Astrocyte (in vitro differentiated cells and primary cell): ENCODE measurements at places on chromosomes 6 and 20. TPM values are rescaled to one million over a fixed set of nuclear protein-coding genes. Genes with fewer than 3 reads are reported as not detected.

CCN2 gene
- total RNA-seq = 1,138 and 1,253 TPM in 2 replicates

EIF6 gene
- 232 and 271 TPM in 2 replicates for total RNA-seq

RSPH4A gene
- total RNA-seq = 0.48 and 0.72 TPM in 2 replicates

LAMA2 gene
- total RNA-seq = 1.7 and 1.8 TPM in 2 replicates

IL17F gene
- total RNA-seq = not detected in 2 replicates

SLC17A3 gene
- total RNA-seq = not detected in 2 replicates

- peak; percentile 70 for DNase-seq
Measured at GRCh38 chr6:15501826-15502445, 160.9 kb downstream of the DTNBP1 start.

DNA sequence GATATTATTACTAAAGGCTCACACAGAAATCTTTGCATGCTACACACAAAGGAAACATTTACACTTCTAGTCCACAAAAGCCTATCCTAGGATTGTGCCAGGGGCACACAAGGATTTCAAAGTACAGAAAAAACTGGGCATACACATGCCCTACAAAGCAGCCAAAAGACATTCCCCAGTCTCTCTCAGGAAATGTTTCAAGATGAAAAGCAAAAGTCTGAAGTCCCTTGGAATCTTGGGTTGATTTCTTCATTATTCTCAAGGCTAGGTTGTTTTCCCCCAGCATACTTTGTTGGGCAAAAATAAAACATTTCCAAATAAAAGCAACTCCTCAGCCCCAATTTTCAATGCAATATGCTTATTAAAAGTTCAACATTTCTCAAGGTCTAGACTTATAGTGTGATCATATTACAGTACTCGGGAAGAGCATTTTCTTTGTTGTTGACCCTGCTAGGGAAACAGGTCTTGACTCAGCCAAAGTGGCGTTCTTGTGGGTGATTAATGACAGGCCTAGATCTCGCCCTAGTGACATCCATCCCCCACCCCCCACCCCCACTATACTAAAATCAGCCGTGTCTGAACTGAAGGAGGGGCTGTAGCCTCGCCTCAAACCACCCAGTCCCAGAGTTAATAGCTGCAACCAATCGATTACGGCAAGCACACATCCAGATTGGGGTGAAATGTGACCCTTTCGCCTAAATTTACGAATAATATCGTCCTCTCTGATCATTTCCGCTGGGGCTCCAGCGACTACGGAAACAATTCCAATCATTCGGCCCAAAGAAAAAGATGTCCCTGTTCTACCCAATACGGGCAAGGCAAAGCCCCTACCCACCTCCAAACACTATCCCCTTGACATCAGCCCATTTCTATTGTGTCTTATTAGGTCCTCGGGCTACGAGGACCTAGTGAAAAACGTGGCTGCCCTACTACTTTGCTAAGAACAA is 1.4 kb downstream of the AKIRIN2 start:
- peak; percentile 68 for DNase-seq

DNA sequence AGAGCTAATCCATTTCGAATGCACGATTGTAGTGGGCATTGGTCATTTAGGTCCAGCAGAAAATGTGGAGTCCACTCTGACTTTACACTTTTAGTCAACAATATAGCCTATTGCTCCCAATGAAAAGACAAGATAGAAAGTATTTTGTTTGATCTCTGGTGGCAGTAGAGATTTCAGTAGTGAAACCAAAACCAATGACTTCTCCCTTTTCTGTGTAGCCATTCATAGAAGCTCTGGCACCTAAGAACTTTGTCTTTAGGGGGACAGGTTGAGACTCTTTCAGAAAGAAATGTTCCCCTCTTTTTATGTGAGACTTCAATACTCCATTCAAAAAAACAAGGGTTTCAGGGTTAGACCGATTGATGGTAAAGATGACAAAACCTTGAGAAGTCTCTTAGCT is 510.8 kb upstream of the POU3F2 start:
- no peak for DNase-seq

DNA sequence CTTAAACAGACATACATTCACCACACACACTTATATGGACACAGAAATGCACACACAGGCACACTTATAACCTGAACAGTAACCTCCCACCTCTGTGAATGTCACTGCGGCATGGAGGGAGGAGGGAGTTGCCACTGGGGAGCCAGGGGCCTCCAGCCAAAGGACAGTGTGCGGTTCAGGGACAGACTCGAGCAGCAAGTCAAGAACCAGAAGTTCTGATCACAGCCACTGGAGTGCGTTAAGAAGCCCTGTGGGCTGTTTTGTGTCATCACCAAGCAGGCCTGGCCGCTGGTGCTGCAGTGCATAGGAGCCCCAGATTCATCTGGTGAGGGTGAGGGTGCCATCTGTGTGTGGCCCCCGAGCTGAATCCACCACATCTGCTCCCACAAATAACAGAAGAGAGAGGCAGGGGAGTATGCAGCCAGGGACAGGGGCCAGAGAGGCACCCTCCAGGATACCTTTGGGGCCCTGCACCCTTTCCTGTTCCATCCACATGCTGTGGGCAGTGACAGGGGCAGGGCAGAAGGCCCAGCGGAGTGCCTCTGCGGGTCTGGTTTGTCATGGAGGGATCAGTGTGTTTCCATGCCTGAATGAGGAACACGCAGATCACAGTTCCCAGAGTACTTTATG is 20.3 kb downstream of the SYNDIG1 start:
- no peak for DNase-seq

DNA sequence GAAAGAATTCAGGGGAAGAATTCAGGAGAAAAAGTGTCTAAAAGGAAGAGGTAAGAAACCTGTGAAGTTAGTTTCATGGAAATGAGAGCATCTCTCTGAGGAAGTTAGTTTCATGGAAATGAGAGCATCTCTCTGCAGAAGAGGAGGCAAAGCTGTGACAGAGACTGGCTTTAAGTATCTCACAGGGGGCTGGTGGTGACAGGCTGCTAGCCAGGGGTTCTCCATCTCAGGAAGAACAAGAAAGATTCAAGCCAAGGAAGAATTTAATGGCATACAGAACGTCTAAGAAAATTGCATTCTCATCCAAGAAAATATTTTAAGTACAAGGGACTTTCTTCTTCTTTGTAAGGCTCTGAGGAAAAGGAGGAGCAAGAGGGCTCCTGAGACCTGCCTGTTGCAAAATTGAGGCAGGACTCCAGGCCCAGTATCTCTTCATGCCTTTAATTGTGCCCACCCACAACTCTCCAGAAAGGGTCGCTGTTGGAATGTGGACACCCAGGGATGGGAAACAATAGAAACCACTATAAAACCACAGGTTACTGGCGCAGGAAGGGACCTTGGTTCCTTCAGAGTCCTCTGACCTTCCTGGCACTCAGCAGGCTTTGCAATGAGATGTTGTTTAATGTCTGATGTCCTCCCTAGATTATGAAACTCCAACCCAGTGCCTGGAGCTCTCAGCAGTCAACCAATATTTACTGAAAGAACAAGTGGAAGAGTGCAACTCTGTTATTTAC is 136.8 kb downstream of the FNDC1 start:
- no peak for DNase-seq

- DNase-seq = no peak
Measured at GRCh38 chr6:121668259-121668658, 232.8 kb downstream of the GJA1 start.

- DNase-seq = peak; percentile 35
Measured at GRCh38 chr6:92647630-92648029, 771.7 kb downstream of the EPHA7 start.

GRCh38 chr6:53410508-53411258 is 61.9 kb upstream of the ELOVL5 start:
- DNase-seq = no peak

DNA sequence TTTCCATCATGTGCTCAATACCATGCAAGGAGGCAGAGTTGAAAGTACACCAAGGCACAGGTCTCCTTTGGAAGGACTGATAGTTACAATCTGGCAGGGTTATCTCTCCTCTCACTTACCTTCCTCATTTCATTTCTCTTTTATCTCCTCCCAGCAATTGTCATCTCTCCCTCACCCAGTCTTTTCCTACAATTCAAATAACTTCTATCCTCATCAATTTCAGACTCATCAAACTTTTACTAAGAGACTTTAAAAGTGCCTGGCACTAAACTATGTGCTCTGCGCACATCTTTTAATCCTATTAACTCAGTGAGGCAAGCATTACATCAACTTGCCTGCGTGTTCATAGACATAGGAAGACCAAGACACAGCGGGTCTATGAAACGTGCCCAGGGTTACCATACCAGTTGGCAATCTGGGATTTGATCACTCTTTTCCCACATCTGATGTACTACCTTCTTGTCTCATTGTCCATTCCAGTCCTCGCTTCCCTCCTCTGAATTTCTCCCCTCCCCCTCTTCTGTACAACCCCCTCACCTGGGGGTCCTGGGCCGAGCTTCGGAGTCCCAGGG is 1.2 kb downstream of the VARS1 start:
- no peak for DNase-seq

DNA sequence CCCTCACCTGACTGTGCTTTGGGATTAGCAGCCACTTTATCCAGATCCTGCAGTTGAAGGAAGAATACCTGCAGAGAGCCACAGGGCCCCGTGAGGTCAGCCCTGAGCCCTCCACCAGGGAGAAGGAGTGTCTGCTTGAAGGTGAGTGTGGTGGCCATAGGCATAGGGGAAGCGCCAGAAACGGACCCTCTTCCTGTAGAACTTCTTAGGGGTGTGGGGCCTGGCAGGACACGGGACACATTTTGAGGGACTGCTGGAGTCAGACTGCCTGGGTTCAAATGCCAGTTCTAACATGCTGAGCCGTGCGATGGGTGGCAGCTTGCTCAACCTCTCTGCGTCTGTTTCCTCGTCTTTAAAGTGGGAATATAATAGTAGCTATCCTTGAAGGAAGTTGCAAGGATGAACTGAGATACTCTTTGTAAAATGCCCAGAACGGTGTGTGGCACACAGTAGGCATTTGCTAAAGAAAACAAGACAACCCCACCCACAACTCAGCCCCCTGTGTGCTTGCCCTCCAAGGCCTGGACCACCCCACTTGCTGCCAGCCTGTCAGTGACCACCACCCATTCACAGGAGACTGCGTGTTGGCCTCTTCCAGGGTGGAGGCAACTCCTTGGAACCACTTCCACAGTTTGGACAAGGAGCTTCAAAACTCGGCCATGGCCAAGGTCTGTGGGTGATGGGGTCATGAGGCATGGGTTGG is 4.8 kb upstream of the BAK1 start:
- DNase-seq = no peak

GRCh38 chr20:9985773-9986172 is 49.0 kb upstream of the ANKEF1 start:
- DNase-seq = no peak

- no peak for DNase-seq
Measured at GRCh38 chr6:84242265-84242664, 14.8 kb upstream of the CEP162 start.

DNA sequence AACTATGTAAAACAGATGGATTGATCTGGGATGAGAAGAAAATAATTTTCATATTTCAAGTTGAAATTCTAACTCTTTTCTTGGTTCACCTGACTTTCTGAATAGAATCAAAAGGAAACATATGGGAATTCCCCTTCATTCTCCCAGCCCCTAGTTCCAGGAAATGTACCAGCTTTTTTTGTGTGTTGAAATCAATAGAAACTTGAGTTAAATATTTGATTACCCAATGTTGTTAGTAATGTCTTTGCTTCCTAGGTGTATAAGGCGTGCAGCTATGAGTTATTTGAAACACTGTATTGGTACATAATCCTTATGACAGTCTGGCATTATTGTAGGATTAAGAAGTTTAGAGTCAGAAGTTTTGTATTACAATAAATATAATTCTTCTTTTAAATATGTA is 21.5 kb downstream of the VNN2 start:
- no peak for DNase-seq

DNA sequence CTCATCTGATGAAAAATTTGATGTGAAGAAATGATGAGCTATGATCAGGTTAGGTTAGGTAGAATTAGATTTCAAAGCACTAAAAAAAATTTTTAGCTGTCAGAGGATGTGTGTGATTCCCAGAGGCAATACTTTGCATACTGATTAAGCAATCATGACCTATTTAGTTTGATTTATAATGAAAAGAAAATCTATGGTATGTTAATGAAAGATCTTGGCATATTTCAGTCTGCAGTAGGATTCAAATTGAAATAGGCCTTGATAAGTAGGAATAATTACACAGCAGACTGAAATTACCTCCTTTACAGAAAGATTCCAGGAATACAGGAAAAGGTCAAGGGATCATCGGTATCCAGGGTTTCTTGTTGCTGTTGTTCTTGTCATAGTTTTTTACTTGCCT is 69.3 kb downstream of the HDDC2 start:
- peak; percentile 63 for DNase-seq

- peak; percentile 95 for DNase-seq
Measured at GRCh38 chr20:37297066-37297736, 7.7 kb downstream of the MANBAL start.

DNA sequence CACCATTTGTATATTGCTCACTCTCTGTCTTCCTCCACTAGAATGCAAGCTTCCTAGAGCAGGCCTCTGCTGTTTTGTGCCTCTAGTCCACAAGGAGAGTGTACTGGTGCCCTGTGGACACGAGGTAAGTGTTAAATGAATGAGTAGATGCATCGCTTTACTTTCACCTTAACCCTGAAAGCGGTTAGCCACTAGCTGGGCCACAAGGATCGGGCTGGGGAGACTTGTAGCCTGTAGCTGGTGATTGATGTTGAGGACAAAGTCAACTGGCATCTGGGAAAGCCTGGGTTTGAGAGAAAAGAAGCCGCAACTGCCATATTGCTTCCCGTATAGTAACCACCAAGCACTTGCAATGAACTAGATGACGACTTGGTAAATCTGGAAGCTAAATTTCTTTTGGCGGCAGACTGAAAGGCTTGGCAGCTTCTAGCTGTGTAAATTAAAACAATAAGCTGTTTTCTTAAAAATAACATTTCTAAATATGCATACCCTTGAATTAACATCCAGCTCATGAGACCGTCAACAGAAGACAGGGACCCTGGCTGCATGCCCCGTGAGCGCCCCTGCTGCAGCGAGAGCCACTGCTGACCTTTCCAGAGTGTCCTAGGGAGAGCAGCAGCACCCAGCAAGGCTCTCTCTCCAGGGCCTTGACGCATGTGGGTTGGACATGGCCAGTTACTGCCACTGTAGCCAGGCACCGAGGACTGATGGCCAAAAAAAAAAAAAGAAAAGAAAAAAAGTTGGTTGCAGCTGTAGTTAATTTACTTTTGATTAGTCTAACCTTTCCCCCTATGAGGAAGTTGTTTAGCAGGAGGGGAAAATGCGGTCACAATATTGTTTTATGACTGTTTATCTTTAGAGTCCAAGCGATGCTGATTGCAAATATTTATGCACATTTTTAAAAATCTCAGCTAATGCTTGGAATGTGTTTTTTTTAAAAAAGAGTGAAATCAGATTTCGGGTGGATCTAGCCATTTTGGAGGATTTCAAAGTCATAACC is 315.1 kb downstream of the TFAP2C start:
- no peak for DNase-seq

- DNase-seq = no peak
Measured at GRCh38 chr6:12450467-12450866, 160.3 kb downstream of the EDN1 start.

DNA sequence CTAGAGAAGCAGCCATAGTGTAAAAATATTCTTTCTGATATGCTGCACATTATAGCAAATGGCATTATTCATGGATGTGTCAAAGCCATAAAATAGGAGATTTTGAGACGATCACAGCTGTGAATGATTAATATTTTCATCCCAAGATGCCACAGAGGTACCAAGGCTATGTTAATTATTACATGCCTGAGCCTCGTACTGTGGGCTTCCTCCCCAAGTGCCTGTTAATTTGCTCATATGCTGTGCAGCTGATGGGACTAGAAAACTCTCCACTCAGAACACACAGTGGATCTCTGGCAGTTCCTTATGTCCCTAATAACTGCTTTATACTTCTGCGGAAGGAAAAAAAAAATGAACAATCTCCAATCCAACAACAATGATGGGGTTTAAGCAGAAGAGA is 184.9 kb upstream of the TSHZ2 start:
- no peak for DNase-seq

GRCh38 chr6:133630651-133631050 is 258.3 kb upstream of the TCF21 start:
- peak; percentile 88 for DNase-seq
